ENCODE measurements at places on chromosomes 5 and 9. TPM values are rescaled to one million over a fixed set of nuclear protein-coding genes. Genes with fewer than 3 reads are reported as not detected.

DNA sequence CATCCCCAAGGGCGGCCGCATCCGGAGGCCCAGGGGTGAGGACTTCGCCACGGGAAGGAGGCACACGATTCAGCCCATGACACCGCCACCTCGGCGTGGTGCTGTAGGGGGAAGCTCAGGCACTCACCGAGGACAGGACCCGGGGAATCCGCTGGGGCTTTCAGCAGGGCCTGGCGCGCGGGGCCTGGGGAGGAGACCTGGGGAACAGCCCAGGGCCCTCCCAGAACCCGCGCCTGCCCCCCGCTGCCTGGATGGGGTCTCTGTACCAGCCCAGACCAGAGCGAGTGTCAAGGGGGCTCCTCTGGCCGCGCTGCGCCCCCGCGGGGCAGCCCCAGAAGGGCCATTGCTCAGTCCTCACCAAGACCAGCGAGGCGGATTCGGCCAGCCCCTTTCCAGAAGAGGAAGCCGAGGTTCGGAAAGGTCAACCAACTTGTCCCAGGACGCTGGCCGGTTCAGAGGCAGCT is 12.8 kb downstream of the COL23A1 start:
- H3K36me3 ChIP-seq: peaks cover 9% of the 10 kb centered on the region
- peak; percentile 69 for DNase-seq
- H3K4me1 ChIP-seq: peaks cover 14% of the 10 kb centered on the region
- no peak overlapping the region for H3K27ac ChIP-seq
- peak overlapping the region; percentile 69 for H3K4me3 ChIP-seq

The OR4F3 gene
- not detected for total RNA-seq

DNA sequence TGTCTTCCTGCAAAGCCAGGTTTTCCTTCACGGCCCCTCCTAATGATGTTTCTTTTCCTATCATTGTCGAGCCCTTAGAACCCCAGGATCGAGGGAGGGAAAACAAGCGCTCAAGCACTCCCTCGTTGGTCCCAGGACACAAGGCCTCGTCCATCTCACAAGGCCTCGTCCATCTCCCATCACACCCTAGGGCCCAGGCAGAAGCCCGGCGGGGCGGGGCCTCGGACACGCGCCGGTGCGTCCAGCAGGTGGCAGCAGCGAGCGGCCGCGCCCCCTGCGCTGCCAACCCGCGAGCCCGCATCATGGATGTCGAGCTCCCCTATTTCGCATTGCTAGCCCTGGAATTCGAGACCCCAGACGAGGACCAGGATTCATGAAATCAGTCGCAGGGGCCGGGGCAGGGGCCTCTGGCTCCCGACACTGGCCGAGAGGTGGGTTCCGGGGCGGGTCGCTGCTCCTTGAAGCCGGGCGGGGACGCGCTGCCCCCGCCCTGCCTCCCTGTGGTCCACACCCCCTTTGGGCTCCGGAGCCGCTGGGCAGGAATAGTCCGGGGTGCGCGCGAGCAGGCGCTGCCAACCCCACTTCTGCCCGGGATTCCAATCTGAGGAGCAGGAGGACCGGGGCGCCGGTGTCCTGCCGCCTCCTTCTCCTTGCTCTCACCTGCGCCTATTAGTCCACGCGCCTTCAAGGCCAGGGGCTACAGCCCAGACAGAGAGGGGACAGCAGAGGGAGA is at the start of gene ABLIM3:
TSS of gene ABLIM3 (plus strand) at position 270 of the 733 bp plus-strand sequence. CDS start 603 bp downstream, outside the sequence.
- peak within 1 kb of the TSS; percentile 54 for H3K27ac ChIP-seq
- DNase-seq: peak; percentile 83
- H3K4me1 ChIP-seq: peaks cover 4% of the 10 kb centered on the region
- peaks cover 45% of the 10 kb centered on the region for H3K27me3 ChIP-seq
- no peaks in the 10 kb centered on the region for H3K36me3 ChIP-seq
- H3K4me3 ChIP-seq: peak within 1 kb of the TSS; percentile 84

DNA sequence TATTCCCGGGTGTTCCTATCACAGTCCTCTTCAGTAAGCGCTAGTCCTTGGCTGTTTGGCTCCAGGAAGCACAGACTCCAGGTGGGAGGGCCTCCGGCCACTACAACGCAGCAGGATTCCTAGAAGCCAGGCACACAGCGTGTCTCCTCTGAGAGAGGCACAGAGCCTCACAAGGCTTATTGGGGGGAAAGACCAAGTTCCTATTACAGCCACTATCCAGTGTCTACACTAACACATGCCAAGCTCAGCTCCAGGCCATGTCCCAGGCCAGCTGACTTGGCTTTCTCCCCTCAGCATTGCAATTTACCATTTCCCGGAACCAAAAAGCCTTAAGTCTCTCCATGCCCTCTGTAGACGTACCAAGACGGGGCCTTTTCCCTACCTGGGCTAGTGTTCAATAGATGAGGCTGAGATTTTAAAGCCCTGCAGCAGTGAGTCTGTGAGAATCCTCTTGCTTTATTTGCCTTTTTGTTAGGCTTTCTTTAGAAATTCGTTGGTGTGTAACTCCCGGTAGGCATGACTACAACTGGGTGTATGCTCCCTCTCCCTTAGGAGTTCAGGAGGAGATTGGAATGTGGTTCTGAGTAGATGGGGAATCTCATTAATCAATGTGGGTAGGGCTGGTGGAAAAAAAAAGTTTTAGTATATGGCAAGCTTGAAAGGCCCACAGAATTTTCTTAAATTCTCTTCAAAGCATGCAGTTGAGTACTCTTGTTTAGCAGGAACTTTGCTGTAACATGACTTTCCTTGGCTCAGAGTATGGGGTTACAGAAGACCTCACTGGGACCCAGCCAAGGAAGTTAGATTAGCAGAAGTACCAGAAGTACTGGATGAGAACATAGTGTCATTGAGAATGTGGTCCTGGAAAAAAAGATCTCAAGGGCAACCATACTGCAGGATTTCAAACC is 84.3 kb upstream of the SLC1A3 start:
- DNase-seq: no peak
- H3K27ac ChIP-seq: peak overlapping the region; percentile 1
- no peaks in the 10 kb centered on the region for H3K36me3 ChIP-seq
- peak overlapping the region; percentile 21 for H3K4me3 ChIP-seq
- no peaks in the 10 kb centered on the region for H3K27me3 ChIP-seq

The PIP5K1B gene
- total RNA-seq: 9.8 TPM

The SPACA9 gene
- 5.2 TPM for total RNA-seq

The CAVIN4 gene
- total RNA-seq: 6.1 TPM

- H3K4me3 ChIP-seq: no peak overlapping the region
- H3K36me3 ChIP-seq: no peaks in the 10 kb centered on the region
- no peak overlapping the region for H3K27ac ChIP-seq
- DNase-seq: no peak
- H3K4me1 ChIP-seq: peaks cover 34% of the 10 kb centered on the region
Measured at GRCh38 chr5:127699416-127699815, 3.8 kb upstream of the CCDC192 start.

The FABP6 gene
- 0.85 TPM for total RNA-seq

The SHISAL2B gene
- total RNA-seq: 0.63 TPM

The TSSK1B gene
- total RNA-seq: 0.12 TPM

- DNase-seq: no peak
- H3K4me1 ChIP-seq: no peaks in the 10 kb centered on the region
- H3K27ac ChIP-seq: no peak overlapping the region
- no peak overlapping the region for H3K4me3 ChIP-seq
- no peaks in the 10 kb centered on the region for H3K36me3 ChIP-seq
Measured at GRCh38 chr9:22590336-22591033, 143.9 kb downstream of the DMRTA1 start.

- H3K36me3 ChIP-seq: peaks cover 11% of the 10 kb centered on the region
- H3K27me3 ChIP-seq: no peaks in the 10 kb centered on the region
- H3K4me3 ChIP-seq: no peak overlapping the region
- DNase-seq: no peak
- no peak overlapping the region for H3K27ac ChIP-seq
- peaks cover 25% of the 10 kb centered on the region for H3K4me1 ChIP-seq
Measured at GRCh38 chr5:143354025-143354424, 49.5 kb downstream of the NR3C1 start.

The CARD19 gene
- total RNA-seq: 17.7 TPM

The NRARP gene
- total RNA-seq: 21.7 TPM

The SLC1A1 gene
- total RNA-seq: 6.0 TPM

The ARID3C gene
- total RNA-seq: 0.26 TPM

GRCh38 chr9:114413861-114414301 is 26.1 kb upstream of the AKNA start:
- peaks cover 7% of the 10 kb centered on the region for H3K36me3 ChIP-seq
- no peaks in the 10 kb centered on the region for H3K27me3 ChIP-seq
- peaks cover 31% of the 10 kb centered on the region for H3K4me1 ChIP-seq
- H3K4me3 ChIP-seq: no peak overlapping the region
- DNase-seq: no peak

The GABRA1 gene
- 1.8 TPM for total RNA-seq

DNA sequence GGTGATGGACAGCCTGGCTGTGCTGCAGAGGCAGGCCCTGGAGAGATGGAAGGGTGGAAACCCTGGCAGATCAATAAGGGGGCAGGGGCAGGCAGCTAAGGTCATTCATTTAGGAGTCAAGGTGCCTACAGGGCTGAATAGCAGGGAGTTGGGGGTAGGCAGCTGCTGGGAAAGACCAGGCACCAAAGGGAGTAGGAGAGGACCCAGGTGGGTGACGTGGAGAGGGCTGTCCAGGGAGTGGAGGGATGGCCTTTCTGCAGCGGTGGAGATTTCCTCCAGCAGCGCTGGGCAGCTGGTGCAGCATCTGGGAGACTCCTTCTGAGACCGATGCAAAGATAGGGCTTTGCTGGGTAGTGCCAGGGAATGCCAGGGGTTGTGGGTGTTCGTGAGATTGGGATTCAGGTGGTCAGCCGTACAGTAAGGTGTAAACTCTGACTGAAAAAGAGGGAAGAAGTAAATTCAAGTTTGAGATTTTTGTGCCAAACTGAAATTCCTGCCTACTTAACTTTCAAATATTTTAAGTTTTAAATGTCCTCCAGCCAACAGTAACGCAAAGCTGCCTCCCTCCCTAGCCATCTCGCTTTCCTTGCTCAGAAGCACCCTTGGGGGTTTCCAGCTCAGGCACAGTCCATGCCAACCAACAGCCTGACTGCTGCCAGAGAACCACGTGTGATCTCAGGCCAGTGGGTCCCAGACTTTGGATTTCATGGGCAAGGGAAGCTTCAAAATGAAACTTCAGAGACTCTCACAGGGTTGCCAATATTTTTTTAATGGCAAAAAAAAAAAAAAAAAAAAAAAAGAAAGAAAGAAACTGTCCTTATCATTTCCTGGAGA is 18.6 kb upstream of the ANGPTL2 start:
- no peaks in the 10 kb centered on the region for H3K27me3 ChIP-seq
- H3K27ac ChIP-seq: no peak overlapping the region
- peak; percentile 53 for DNase-seq

The SYK gene
- total RNA-seq: 13.0 TPM

DNA sequence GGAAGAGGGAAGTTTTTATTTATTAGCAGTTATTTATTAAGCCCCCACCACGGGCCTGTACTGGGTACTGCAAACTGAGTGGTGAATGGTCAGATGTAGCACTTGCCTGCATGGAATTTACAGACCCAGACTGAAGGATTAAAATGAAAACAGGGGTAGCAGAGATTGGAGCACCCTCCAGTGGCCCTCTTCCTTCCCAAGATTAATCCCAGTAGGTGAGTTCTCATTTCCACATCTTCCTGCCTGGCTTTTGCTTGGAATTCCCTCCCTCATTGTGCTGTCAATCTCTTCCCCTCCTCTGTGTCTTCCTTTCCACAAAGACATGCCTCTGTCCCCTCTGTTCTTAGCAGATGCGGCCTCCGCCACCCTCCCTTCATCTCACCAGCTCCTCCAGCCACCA is 39.2 kb downstream of the MVB12B start:
- H3K36me3 ChIP-seq: peaks cover 24% of the 10 kb centered on the region
- no peak overlapping the region for H3K4me3 ChIP-seq
- H3K4me1 ChIP-seq: peaks cover 25% of the 10 kb centered on the region
- no peaks in the 10 kb centered on the region for H3K27me3 ChIP-seq
- no peak for DNase-seq

The ATP6V0E1 gene
- 227 TPM for total RNA-seq

GRCh38 chr9:14710804-14711203 is 11.7 kb downstream of the CER1 start:
- H3K27ac ChIP-seq: no peak overlapping the region
- H3K27me3 ChIP-seq: no peaks in the 10 kb centered on the region
- no peaks in the 10 kb centered on the region for H3K4me1 ChIP-seq

DNA sequence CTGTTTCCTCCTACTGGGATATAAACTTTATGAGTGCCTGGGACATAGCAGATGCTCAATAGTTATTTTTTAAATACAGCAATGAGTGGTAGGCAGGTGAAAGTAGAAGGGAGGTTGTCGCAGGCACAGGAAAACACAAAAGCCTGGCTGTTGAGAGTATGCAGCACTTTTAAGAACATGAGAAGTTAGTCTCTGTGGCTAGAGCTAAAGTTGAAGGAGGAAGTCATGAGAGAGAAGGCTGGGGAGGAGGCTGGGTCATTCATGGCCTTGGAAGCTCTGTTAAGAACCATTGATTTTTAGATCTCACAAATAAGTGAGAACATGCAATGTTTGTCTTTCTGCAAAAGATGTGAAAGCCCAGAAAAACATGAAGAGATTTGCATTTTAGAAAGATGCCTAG is 126.7 kb downstream of the PRKACG start:
- no peaks in the 10 kb centered on the region for H3K4me1 ChIP-seq
- no peaks in the 10 kb centered on the region for H3K27me3 ChIP-seq
- no peaks in the 10 kb centered on the region for H3K36me3 ChIP-seq
- no peak overlapping the region for H3K4me3 ChIP-seq

- H3K27ac ChIP-seq: no peak overlapping the region
- H3K36me3 ChIP-seq: no peaks in the 10 kb centered on the region
- no peaks in the 10 kb centered on the region for H3K27me3 ChIP-seq
- no peaks in the 10 kb centered on the region for H3K4me1 ChIP-seq
- no peak overlapping the region for H3K4me3 ChIP-seq
Measured at GRCh38 chr9:103533318-103533717, 538.2 kb downstream of the CYLC2 start.

GRCh38 chr5:88662846-88663245 is 220.1 kb downstream of the MEF2C start:
- H3K4me3 ChIP-seq: no peak overlapping the region
- H3K36me3 ChIP-seq: no peaks in the 10 kb centered on the region
- no peak for DNase-seq
- peaks cover 9% of the 10 kb centered on the region for H3K4me1 ChIP-seq
- no peak overlapping the region for H3K27ac ChIP-seq
- peaks cover 94% of the 10 kb centered on the region for H3K27me3 ChIP-seq

- no peak overlapping the region for H3K4me3 ChIP-seq
- peaks cover 16% of the 10 kb centered on the region for H3K4me1 ChIP-seq
- no peaks in the 10 kb centered on the region for H3K36me3 ChIP-seq
- no peak for DNase-seq
- H3K27ac ChIP-seq: peak overlapping the region; percentile 25
Measured at GRCh38 chr9:19193029-19193324, 37.5 kb upstream of the DENND4C start.

- no peaks in the 10 kb centered on the region for H3K36me3 ChIP-seq
- DNase-seq: no peak
- H3K27ac ChIP-seq: peak overlapping the region; percentile 10
- H3K27me3 ChIP-seq: no peaks in the 10 kb centered on the region
- no peak overlapping the region for H3K4me3 ChIP-seq
Measured at GRCh38 chr5:173736923-173737412, 120.5 kb upstream of the BOD1 start.
